Eye (tissue), 1 donor: ENCODE measurements at places on chromosomes 5 and 9.

GRCh38 chr9:87447547-87448432 is 49.9 kb upstream of the DAPK1 start:
- DNase-seq = no peak

DNA sequence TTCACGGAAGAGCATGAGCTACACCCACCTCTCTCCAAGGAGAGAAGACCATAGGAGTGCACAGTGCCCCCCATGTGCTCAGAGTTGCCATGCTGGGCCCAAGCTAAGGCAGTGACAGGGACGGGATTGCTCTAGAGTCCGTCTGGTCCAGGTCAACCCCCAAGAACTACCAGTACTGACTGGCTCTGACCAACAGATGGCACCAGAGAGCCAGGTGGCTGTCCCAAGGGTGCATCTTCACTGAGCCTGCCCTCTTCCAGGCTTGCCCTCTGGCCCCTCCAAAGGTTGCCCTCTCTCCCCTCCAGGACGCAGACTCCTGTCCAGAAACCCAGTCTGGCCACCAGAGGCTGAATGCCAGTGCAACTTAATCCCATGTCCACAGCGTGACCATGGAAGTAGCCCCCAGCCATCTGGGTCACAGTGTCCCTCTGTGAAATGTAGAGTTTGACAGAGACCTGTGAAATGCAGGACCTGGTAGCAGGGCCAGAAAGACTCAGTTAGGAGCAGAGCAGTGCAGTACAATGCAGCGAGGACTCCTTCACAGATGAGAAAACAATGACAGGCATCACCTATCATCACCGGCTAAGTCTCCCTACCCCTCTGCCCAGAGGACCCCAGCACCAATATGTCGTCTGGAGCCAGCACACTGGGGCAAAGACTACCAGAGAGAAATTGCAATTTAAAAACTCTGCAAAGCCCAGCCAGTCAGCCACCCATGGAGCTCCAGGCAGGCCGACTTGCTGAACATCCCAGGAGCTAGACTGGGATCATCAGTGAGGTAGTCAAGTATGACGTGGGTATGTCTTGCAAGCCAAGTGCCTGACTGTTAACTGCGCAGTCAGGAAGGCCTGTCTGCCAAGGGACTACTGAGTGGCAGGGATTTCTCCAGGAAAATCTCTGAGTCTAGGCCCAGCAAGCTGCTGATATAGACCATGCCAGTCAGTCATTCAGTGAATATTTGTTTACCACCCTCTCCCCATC is 7.7 kb upstream of the SKP1 start:
- DNase-seq = peak; percentile 84

DNA sequence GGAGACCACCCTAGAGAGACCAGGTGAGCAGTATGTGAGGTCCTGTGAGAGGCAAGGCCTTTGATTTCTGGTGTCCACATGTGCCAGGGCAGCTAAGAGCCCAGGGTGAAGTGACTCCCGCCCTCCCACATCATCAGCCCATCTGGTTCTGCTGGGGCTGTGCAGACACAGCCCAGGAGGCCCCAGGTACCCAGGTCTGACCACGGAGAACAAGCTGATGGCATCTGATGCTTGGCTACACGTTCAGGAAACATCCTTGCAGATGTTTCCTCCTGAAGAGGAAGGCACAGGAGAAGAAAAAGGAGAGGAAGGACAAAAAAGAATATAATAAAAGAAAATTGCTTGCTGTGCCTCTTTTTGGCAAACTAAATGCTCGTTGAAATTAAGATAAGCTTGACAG is 225.8 kb downstream of the PAX5 start:
- no peak for DNase-seq

DNA sequence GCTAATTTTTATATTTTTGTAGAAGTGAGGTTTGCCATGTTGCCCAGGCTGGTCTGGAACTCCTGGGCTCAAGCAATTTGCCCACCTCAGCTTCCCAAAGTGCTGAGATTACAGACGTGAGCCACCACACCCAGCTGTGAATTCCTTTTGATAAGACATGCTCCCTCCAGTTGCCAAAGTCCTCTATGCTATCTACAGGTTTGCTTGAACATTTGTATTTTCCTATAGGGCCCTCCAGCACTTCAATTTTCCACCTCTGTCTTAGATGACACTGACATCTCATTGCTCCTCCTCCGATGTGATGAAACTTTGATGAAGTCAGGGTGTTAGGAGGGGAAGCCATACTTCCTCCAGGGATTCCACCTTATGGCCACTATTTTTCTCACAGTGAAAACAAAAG is 25.2 kb upstream of the CTSV start:
- DNase-seq = no peak

DNA sequence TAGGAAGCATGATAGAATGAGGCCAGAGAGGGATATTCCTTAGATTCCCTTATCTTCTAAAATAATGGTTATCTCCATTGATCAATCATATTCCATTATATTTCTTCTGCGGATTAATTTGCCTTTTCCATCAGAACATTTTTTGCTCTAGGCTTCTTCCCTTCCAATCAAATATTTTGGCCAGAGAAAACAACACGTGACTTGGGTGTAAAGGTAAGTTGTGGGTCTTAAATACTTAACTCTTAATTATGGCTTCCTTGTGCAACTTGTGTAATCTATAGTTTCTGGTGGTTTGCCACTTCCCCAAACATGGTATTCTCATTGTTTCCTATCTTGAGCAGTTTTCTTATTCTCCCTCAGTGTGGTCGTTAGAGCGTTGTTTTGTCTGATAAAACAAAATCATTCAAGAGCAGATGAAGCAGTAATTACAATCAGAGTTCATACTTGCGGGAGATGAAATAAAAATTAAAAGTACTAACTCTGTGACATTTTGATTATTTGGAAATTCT is 889.3 kb downstream of the MAT2B start:
- DNase-seq = no peak

DNA sequence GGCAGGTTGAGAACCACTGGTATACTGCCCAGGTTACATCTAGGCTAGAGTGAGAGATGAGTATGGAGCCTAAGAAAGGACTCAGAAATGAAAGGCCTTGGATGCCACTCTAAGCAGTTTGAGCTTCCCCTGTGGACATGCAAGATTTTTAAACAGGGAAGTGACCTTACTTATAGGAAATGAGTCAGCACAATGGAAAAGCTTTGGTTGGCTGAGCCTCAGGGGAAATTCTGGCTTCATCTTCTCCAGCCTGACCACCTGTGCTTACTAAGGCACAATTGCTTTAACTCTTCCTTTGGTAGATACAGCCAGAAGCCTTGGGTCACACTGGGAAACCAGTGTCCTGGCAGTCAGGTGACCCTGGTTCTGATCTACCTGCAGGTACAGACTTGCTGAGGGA is 380.2 kb upstream of the ZNF462 start:
- DNase-seq = no peak

DNA sequence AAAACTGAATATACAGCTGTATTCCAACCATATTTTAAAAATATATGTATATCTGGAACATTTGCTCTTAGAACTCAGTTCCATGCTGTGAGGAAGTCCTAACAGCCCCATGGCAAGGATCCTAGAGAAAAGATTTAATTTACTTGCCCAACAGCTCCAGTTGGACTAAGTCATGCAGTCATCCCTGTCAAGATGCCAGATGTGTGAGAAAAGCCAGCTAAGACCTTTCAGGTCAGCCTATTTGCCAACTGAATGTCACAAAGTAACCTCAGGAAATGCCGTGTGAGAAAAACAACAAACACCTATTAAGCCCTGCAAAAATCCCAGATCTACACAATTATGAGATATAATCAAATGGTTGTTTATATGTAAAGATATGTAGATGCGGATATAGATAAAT is 416.3 kb downstream of the NR2F1-AS1 start:
- peak; percentile 20 for DNase-seq

- DNase-seq = peak; percentile 19
These were observed 530.2 kb downstream of the EBF1 start for GRCh38 chr5:158569534-158569933.

DNA sequence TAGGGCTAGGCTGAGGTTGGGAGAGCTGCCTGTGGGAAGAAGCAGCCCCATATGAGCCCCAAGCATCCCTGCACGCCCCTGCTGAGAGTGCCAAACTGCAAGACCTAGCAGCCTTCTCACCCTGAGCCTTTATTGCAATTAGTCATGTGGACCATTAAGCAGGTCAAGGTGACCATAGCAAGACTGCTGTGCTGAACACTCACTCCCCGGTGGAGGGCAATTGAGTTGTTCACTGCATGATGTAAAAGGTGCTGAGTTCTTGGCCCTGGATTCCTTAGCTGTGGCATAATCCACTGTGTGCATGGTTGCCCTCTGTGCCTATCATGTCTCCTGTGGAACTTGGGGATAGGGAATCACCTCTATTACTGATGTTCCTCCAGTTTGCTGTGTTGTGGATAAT is 131.1 kb downstream of the FOXD1 start:
- DNase-seq = no peak

DNA sequence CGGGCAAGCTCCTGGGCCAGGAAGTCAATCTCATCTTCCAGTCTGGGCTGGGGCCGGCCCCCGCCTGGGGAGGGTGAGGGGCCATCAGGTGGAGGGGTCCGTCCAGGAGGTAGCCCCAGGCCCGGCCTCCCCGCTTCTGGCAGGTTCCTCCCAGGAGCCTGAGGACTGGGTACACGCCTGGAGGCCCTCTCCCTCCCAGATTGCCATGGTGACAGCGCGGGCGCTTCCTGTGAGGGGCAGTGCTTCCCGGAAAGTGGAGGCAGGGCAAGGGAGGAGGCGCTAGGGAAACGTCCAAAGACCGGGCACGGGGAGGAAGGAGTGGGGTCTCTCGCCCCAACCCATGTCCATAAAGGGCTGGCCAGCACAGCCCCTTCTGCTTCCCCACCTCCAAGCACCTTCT is 4.9 kb downstream of the NPDC1 start:
- no peak for DNase-seq

DNA sequence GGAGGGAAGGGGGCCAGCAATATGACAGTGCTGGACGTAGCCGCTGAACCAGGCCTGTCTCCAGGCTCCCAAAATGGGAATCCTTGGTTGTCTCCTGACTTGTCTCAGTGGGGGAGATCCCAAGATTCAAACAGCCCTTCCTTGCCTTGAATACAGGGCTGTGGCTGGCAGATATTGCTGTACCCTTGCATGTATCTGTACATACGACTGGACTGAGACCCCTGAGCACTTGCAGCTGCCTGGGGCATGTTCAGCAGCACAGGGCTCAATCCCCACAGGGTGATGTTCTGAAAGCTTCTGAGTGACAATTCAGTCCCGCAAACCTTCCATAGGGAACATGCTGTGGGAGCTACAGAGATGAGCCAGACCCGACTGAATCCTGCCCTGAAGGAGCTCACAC is 13.3 kb downstream of the OR13J1 start:
- DNase-seq = no peak

GRCh38 chr5:172911628-172911880 is 47.7 kb upstream of the RPL26L1 start:
- no peak for DNase-seq

DNA sequence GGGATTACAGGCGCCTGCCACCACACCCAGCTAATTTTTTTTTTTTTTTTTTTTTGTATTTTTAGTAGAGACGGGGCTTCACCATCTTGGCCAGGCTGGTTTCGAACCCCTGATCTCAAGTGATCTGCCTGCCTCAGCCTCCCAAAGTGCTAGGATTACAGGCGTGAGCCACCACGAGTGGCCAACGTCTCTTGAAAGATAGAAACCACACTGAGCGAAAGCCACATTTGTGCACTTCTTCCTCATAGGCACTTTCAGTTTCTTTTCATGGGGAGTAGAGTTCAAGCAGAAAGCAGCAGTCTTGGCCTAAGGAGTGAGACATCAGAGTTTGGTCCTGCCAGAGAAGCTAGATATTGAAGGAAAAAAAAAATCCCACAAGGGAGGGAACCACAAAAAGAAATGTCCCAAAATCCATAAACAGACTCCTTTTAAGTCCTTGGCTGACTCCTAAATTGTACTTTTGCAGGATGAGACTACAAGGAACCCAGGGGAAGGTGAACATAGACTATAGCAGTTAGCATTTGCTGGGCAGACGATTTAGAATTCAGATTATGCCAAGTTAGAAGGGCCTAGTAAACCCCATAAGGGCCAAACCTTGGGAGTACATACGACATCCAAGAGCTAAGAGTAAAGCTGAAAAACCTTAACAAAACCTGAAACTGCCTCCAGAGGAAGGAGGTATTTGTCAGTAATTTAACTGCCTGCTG is 43.9 kb upstream of the GLIPR2 start:
- DNase-seq = no peak

DNA sequence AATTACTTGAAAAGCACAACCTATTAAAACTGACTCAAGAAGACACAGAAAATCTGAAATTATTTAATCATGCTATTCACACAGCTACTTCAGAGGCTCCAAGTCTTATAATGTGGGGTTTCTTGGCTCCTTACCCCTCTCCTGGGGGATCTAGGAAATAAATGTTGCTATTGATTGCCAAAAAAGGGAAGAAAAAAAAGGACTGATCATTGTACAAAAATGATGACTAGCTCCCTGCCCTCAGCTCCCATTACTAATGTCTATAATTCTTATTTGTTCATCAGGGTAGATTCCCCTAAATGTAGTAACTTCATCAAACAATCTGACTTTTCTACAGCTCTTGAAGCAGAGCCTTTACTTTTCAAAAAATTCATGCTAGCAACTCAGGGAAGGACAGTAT is 3.3 kb upstream of the SMC5 start:
- DNase-seq = peak; percentile 22

DNA sequence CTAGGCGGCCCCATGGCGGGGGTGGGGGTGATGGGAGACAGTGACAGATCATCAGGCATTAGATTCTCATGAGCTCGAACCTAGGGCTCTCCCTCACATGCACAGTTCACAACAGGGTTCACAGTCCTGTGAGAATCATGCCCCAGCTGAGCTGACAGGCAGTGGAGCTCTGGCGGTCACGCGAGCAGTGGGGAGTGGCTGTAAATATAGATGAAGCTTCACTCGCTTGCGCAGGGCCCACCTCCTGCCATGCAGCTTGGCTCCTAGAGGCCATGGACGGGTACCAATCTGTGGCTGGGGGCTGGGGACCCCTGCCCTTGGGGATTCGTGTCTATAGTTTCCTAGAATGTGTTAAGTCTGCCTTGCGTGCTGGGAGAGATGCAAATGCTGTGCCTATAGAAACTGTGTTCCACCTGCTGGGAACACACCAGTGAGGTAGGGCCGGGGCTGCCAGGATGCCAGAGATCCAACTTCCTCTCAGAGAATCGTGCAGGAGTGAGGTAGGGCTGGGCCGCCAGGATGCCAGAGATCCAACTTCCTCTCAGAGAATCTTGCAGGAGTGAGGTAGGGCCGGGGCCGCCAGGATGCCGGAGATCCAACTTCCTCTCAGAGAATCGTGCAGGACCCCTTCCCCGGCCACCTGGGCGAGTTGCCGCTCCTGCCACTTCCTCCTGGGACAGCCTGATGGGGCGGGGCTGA is 14.1 kb upstream of the EXOC3 start:
- no peak for DNase-seq

- DNase-seq = no peak
These were observed 87.9 kb upstream of the FSTL4 start for GRCh38 chr5:133700251-133700650.

DNA sequence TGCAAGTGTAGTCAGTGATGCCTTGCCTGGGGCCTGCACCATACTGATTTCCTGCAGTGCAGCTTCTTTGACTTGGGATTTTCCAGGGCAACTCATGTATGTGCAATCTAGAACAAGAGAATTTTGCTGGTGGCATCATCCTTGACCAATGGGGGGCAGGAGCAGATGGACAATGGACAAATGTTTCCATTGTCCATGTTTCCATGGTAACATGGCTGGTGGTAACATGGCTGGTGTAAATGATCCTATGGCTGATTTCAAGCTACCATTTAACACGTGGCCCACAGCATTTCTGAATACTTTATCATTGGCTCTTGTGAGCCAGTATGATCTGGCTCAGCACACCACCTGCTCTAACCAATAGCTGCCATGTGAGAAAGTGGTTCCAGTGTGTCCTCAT is 130.1 kb upstream of the OSMR start:
- DNase-seq = peak; percentile 62

- DNase-seq = no peak
These were observed 95.5 kb upstream of the PUM3 start for GRCh38 chr9:2939368-2939767.
